PC-9 (cell line): ENCODE measurements at places on chromosomes 3 and 15.

DNA sequence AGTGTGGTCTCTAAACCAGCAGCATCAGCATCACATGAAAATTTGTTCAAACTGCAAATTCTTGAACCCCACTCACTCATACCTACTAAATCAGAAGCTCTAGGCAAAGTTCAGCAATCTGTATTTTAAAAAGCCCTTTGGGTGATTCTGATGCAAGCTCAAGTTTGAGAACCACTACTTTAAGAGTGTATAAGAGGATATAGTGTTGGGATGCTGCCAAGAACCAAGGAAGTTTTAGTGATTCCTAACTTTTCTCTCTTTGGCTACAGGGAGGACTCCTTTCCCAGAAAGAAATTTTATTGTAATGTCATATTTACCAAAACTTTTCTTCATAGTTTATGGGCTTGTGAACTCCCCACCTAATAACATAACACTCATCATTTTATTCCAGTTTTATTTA lies 422.2 kb downstream of the TBC1D5 start:
- H3K36me3 ChIP-seq: no peaks in the 10 kb centered on the region
- no peak for DNase-seq
- H3K27ac ChIP-seq: no peak overlapping the region
- H3K4me3 ChIP-seq: no peak overlapping the region
- no peaks in the 10 kb centered on the region for H3K27me3 ChIP-seq
- no peaks in the 10 kb centered on the region for H3K4me1 ChIP-seq

- no peak overlapping the region for H3K27ac ChIP-seq
- H3K36me3 ChIP-seq: no peaks in the 10 kb centered on the region
- no peak overlapping the region for H3K4me3 ChIP-seq
- no peaks in the 10 kb centered on the region for H3K4me1 ChIP-seq
Observed at GRCh38 chr3:152760024-152760563, 74.8 kb upstream of the P2RY1 start.

GRCh38 chr15:84826369-84826823 lies 9.2 kb downstream of the ALPK3 start:
- DNase-seq: no peak
- no peaks in the 10 kb centered on the region for H3K27me3 ChIP-seq
- H3K27ac ChIP-seq: no peak overlapping the region
- no peak overlapping the region for H3K4me3 ChIP-seq

GRCh38 chr3:38555926-38556325 lies 59.8 kb downstream of the EXOG start:
- peaks cover 8% of the 10 kb centered on the region; the same call in 1 of the 2 replicates for H3K27me3 ChIP-seq
- no peaks in the 10 kb centered on the region for H3K36me3 ChIP-seq
- no peaks in the 10 kb centered on the region for H3K4me1 ChIP-seq
- no peak overlapping the region for H3K27ac ChIP-seq

- peaks cover 48% of the 10 kb centered on the region for H3K4me1 ChIP-seq
- DNase-seq: peak; percentile 92
- H3K27me3 ChIP-seq: no peaks in the 10 kb centered on the region
- peak overlapping the region; percentile 89 for H3K27ac ChIP-seq
- H3K4me3 ChIP-seq: no peak overlapping the region
Observed at GRCh38 chr15:45456212-45457106, 66.1 kb downstream of the SLC30A4 start.

DNA sequence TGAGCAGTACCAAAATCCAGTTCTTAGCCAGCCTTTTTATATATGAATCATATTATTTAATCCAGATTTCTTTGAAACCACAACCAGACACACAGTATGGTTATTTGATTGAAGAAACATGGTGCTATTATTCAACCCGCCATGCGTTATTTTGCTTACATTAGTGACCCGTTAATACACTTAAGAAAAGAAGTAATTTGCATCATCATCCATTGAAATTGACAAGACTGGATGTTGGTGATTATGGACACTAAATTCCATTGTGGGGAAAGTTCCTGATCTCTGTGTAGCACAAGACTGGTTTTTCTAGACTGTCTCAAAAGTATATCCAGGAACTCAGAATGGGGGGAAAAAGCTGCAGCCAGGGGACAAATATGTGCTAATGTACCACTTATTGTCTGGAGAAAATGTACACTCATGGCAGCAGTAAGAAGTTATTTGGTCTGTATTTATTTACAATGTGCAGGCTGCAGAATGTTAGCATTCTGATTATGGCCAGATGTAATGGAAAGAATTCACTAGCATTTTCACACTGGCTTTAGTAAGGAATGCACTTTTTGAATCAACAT lies 80.3 kb downstream of the FILIP1L start:
- no peak for DNase-seq
- H3K27ac ChIP-seq: no peak overlapping the region
- H3K4me1 ChIP-seq: 0 out of 2 replicates have a peak, but pooled peaks cover 16% of the 10 kb centered on the region
- no peaks in the 10 kb centered on the region for H3K36me3 ChIP-seq
- no peak overlapping the region for H3K4me3 ChIP-seq

- no peaks in the 10 kb centered on the region for H3K36me3 ChIP-seq
- no peak for DNase-seq
- H3K4me3 ChIP-seq: no peak within 1 kb of the TSS
- H3K27ac ChIP-seq: no peak within 1 kb of the TSS
- H3K27me3 ChIP-seq: peaks cover 22% of the 10 kb centered on the region
Observed at GRCh38 chr3:116445311-116445841, at the start of gene LSAMP. Gene LSAMP (minus strand): TSS chr3:116445487.

GRCh38 chr3:194745422-194746184 lies 59.9 kb downstream of the FAM43A start:
- no peak for DNase-seq
- peaks cover 18% of the 10 kb centered on the region for H3K4me1 ChIP-seq
- no peak overlapping the region for H3K4me3 ChIP-seq

GRCh38 chr3:120780977-120781376 lies 38.4 kb downstream of the GTF2E1 start:
- no peak overlapping the region for H3K4me3 ChIP-seq
- H3K27me3 ChIP-seq: no peaks in the 10 kb centered on the region
- no peak overlapping the region for H3K27ac ChIP-seq
- peaks cover 16% of the 10 kb centered on the region; the same call in 1 of the 2 replicates for H3K36me3 ChIP-seq
- no peak for DNase-seq

- H3K4me3 ChIP-seq: no peak overlapping the region
- no peak for DNase-seq
- no peaks in the 10 kb centered on the region for H3K36me3 ChIP-seq
- no peaks in the 10 kb centered on the region for H3K4me1 ChIP-seq
Observed at GRCh38 chr15:95208988-95209387, 977.6 kb downstream of the MCTP2 start.

DNA sequence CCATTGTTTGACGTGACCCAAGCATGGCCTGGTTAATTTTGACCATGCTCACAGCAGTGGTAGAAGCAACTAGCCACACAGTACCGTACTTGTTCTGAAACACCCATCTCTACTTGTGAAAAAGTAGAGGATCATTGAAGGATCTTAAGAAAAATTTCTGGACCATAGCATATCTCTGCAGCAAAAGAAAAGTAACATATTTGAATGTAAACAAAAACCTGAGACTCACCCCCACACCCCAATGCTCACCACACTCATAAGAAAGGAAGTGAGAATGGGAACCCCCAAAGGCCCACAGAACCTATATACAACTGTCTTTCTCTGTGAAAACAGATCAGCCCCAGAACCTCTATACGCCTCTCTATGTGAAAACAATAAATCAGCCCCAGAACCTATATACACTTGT lies 33.8 kb upstream of the TFRC start:
- no peaks in the 10 kb centered on the region for H3K27me3 ChIP-seq
- H3K27ac ChIP-seq: no peak overlapping the region
- H3K4me3 ChIP-seq: no peak overlapping the region
- peaks cover 12% of the 10 kb centered on the region for H3K4me1 ChIP-seq
- DNase-seq: no peak

- DNase-seq: no peak
- H3K36me3 ChIP-seq: no peaks in the 10 kb centered on the region
- H3K27ac ChIP-seq: no peak overlapping the region
Observed at GRCh38 chr3:180246688-180247195, 210.0 kb upstream of the PEX5L start.

DNA sequence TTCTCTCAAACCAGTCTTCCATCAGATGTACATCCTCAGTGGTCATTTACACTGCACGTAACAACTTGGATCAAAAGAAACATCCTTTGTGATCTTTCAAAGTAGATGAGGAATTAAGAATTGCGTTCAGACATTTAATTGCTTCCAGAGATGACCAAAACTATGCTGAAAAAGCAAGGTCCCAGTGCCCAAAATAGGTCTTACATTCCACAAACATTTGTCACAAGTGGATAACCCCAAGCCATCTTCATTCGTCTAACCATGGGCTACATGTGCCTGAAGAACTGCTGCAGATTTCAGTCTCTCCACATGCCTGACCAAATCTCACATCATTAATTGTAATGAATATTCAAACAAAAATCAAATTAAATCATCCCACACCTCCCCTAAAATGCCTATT lies 273.6 kb downstream of the SHOX2 start:
- H3K27me3 ChIP-seq: no peaks in the 10 kb centered on the region
- no peak overlapping the region for H3K27ac ChIP-seq
- no peaks in the 10 kb centered on the region for H3K36me3 ChIP-seq
- DNase-seq: no peak
- no peaks in the 10 kb centered on the region for H3K4me1 ChIP-seq

- no peaks in the 10 kb centered on the region for H3K27me3 ChIP-seq
- H3K4me3 ChIP-seq: no peak overlapping the region
- no peak overlapping the region for H3K27ac ChIP-seq
- no peaks in the 10 kb centered on the region for H3K36me3 ChIP-seq
Observed at GRCh38 chr3:146164971-146165769, 4.2 kb upstream of the PLOD2 start.

GRCh38 chr3:14959359-14959943 lies 12.1 kb downstream of the NR2C2 start:
- H3K4me1 ChIP-seq: no peaks in the 10 kb centered on the region
- H3K4me3 ChIP-seq: no peak overlapping the region
- no peak for DNase-seq
- peaks cover 6% of the 10 kb centered on the region; the same call in 1 of the 2 replicates for H3K36me3 ChIP-seq

- H3K27me3 ChIP-seq: no peaks in the 10 kb centered on the region
- H3K4me3 ChIP-seq: no peak overlapping the region
- H3K27ac ChIP-seq: no peak overlapping the region
Observed at GRCh38 chr3:118818386-118818785, 216.3 kb downstream of the IGSF11 start.

DNA sequence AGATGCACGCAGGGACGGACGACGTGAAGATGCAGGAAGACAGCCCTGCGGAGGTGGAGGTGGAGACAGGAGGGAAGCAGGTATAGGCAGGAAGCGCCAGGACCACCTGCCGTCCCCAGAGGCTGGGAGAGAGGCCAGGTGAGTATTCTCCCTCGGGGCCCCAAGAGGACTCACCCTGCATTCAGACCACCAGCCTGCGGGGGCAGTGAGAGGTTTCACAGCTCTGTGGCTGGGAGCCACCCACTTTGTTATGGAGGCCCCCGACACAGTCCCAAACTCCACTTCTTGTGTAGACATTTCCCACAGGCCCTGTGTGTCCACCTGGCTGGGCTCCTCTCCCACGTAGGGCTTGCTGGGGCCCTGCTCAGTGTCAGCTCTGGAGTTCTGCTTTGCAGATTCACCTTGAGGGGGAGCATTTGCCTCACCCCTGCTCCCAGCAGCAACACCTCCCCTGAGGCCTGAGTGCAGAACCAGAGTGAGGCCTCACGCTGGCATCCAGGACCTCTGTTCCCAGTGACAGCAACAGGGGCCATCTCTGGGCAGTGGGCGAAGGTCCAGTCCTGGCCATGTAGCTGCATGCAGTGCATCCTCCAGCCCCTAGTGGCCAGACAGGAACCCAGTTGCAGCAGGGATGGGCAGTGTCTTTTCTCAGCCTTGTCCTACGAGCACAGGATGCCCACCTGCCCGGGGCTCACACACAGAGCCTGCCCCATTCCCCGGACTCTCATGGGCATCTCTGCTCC lies 119.4 kb upstream of the IQSEC1 start:
- H3K4me1 ChIP-seq: peaks cover 56% of the 10 kb centered on the region
- DNase-seq: no peak

- H3K4me3 ChIP-seq: no peak overlapping the region
- no peak for DNase-seq
- H3K36me3 ChIP-seq: peaks cover 29% of the 10 kb centered on the region; the same call in 1 of the 2 replicates
- no peak overlapping the region for H3K27ac ChIP-seq
Observed at GRCh38 chr3:98800401-98800800, 37.3 kb downstream of the ST3GAL6 start.

DNA sequence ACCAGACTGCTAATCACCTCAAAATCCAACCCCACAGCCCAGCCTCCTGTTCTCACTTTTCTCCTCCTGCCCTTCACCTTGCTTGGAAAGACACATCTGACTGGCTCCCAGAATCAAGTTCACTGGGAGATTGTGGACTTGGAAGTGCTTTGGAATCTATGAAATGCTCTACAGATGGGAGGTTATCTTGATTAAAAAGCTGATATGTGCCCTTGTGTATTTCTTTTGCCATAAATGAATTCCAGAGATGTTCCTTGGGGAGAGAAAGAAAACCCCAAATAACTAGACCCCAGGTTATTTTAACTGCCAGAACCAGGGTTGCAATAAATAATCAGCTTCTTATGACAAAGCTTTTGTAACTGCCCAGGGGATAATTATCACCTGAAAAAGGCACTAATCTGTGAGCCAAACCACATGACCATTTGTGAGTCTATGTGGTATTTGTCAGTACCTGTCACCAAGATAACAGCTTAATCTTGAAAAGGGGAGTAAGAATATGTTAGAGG lies 21.7 kb upstream of the ARHGEF3 start:
- no peaks in the 10 kb centered on the region for H3K36me3 ChIP-seq
- no peak for DNase-seq
- peaks cover 32% of the 10 kb centered on the region for H3K4me1 ChIP-seq
- H3K4me3 ChIP-seq: no peak overlapping the region

DNA sequence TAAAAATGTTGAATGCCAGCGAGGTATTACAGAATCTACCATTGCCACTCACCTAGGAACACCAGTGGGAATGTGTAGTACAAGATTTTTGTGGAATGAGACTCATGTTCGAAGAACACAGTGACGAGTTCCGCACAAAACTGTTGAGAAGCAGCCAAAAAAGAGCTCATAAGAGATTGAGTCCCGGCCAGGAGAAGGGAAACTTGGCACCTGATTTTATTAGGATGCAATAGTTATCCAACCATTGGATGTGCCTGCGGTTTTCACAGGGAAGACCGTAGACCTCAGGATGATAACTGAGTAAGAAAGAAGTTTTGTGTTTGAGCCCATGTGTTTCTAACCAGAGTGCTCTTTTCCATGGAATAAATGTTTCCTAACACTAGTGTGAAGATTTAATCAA lies 88.9 kb downstream of the PTPRG start:
- DNase-seq: no peak
- H3K4me1 ChIP-seq: no peaks in the 10 kb centered on the region
- H3K27ac ChIP-seq: no peak overlapping the region
- H3K27me3 ChIP-seq: no peaks in the 10 kb centered on the region
- H3K4me3 ChIP-seq: no peak overlapping the region

DNA sequence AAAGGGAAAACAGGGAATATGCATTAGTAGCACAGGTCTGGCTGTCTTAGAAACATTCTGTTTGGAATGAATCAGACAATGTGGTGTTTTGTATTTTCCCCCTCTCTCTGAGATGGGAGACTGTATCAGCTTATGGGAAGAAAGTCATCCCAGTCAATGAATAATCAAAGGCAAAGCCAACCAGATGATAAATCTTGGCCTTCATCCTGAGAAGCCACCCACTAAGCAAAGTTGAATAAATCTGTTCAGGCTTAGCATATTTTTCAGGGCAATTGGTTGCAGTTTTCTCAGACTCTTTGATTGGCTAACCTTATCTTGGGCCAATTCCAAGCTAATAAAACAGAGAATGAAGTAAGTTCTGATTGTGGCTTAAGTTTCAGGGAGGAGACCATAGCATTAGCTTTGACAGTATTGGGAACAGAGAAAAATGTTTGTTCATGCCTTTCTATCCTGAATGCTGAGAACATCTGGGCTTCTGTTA lies 63.6 kb upstream of the ARL8B start:
- peak; percentile 44 for DNase-seq
- no peaks in the 10 kb centered on the region; the same call in 1 of the 2 replicates for H3K4me1 ChIP-seq
- no peak overlapping the region for H3K4me3 ChIP-seq
- H3K27ac ChIP-seq: no peak overlapping the region
